ENCODE measurements at places on chromosomes 5 and 9.
A peak's percentile ranks its signal among the peaks of the same experiment; 100 is the strongest.

- no peak for DNase-seq
These were observed 9.3 kb downstream of the SH3RF2 start for GRCh38 chr5:145945620-145946111.

DNA sequence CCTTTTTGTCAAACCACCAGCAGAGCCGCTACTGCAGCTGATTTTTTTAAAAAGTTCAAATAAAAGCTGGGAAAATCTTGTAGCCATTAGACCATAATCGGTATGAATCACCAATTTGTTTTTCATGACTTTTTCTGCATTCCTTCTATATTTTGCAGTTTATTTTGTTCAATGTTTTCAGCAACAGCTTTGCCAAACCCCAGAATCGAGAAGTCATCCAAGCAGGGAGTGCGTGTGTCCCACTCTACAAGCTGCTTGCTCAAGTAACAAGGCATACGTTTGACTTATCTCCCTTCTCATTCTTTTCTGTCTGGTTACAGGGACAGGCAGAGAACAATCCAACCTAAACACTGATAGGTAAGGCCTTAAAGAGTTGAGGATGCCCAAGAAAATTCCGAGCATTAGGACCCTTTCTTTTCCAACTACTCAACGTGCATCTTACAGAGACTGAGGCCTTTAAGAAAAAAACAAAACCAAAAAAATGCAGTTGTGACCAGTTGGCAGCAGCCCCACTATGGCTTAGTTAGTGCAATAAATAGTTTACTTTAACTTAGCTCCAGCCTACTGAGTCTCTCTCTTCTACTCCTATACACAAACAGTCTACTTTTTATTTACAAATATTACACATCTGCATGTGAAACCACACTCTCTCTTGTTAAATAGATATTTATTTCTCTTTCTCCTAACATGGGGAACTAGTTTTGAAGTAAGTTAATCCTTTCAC lies 134.7 kb upstream of the SLIT3 start:
- no peak for DNase-seq

GRCh38 chr9:90893706-90894105 lies 92.1 kb downstream of the SYK start:
- no peak for DNase-seq

GRCh38 chr9:84791643-84792042 lies 122.1 kb downstream of the NTRK2 start:
- DNase-seq: no peak

DNA sequence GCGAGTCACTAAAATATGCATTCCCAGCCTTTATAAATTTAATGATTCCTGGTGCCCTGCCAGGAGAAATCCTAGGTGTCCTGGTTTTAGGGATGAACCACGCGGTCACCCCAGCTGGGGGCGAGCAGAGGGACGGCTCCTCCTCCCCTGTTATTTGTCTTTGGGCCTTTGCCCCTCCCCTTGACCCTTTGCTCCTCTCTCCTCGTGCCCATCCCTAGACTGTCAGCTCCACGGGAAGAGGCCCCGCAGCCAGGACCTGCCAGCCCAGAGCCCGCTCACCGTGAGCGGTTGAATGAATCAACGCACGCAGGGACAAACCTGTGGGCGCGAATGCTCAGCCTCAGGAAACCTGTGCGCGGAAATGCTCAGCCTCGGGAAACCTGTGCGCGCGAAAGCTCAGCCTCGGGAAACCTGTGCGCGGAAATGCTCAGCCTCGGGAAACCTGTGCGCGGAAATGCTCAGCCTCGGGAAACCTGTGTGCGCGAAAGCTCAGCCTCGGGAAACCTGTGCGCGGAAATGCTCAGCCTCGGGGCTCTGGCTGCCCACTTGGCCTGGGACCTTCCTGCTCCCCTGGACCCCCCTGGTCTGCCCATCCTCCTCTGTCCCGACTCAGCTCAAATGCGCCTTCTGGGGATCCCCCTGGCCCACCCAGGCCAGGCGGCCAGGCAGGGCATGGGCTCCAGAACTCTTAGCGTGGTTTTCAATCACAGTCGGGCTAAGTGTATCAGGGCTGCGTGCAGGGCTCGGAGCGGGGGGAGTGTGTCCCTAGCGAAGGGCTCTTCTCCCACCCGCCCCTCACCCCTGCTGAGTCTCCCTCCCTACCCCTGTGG lies 140.5 kb upstream of the COL5A1 start:
- DNase-seq: no peak

GRCh38 chr9:72013292-72013760 lies 47.1 kb downstream of the C9orf57 start:
- DNase-seq: no peak

DNA sequence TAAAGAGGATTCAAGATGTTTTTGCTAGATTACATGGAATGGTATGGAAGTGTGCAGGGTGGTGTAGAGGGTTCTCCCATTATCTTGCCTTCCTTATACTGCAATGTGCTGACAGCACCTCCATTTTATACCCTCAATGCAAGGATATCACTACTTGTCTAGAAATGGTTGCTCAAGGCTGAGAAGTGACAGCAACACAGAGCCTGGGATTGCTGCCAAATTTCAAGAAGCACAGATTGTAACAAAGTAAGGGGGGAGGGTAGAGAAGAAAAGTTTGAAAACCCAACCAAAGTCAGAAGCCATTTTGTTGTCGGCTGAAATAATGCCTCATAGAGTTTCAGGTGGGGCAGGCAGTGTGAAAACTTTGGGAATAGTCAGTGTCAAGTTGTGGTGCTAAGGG lies 29.8 kb downstream of the PCDHAC2 start:
- no peak for DNase-seq

- no peak for DNase-seq
These were observed 1944.6 kb upstream of the WWC1 start for GRCh38 chr5:166346726-166347374.

GRCh38 chr9:132311978-132312377 lies 42.8 kb downstream of the SETX start:
- no peak for DNase-seq

GRCh38 chr9:115522912-115523311 lies 405.0 kb upstream of the TNC start:
- no peak for DNase-seq

DNA sequence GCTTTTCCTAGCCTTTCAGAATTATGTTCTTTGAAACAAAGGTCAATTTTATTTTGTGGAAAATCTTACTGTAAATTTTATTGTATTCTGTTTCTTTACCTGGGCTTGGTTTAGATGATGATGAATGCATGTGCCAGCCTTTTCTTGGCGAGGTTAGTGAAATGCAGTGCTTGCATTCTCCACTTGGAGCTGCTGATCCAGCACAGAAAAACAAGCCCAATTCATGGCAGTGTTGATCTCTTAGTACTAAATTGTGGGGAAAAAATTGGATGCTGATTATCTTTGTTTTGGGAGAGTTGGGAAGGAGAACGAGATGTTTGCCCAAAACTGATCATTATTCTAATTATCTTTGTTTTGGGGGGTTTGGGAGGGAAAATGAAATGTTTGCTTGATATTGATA lies 3.7 kb downstream of the HABP4 start:
- no peak for DNase-seq

DNA sequence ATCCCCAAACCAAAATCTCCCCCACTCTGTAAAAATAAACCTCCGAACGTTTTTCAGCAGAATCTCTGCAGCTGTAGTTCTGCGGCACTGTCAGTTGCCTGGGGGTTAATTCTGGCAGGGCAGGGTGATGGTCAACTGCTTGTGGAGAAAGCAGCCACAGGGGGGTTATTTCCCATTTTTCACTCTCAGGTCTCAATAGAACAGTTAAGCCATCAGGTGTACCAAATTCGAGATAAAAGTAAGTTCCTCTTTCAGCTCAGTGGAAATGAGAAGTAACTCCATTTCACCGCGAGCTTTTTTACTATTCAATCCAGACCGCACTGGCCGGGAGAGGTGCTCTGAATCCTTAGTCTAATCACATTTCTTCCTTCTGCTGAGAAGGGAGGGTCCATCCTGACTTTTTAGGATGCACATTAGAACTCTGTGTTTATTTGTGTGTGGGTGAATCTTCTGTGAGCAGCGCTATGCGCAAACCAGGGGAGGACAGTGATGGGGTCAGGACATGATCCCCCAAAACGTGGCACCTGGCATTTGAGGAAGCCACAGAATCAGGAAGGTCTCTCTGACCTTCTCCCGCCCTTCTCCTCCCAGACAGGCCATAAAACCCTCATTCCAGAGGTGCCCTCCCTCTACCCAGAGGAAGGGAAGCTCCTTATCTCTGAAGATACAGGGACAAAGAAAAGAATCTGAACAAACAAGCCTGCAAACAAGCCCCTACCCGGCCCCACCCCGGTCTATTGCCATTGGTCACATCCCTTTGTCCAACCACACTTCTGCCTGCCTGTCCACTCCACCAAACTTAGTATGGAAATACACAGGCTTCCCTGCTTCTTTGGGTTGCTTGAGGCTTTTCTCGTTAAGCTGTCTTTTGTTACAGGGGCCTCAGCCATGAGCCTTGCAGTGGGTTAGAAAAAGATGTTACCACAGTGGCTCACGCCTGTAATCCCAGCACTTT lies 229.0 kb downstream of the ROR2 start:
- no peak for DNase-seq

DNA sequence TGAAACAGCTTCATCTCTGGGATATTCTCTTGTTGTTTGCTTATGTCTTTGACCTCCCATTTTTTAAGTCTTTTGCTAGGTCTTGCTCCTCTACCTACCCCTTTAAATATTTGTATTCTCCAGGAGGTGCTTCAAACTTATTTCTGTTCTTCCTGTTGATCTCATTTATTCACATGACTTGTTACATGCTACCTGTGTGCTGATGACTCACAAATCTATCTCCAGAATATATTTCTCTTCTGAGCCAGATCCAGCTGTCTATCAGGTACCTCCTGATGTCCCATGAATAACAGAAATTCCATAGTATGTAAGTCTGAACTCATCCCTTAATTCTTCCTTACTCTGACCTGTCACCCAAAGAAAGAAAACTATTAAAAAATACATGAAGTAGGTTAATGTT lies 11.0 kb downstream of the NIPBL start:
- DNase-seq: no peak

GRCh38 chr9:121141706-121142105 lies 60.0 kb downstream of the RAB14 start:
- DNase-seq: no peak

- DNase-seq: no peak
These were observed 211.2 kb downstream of the DAB2IP start for GRCh38 chr9:121862371-121863332.

DNA sequence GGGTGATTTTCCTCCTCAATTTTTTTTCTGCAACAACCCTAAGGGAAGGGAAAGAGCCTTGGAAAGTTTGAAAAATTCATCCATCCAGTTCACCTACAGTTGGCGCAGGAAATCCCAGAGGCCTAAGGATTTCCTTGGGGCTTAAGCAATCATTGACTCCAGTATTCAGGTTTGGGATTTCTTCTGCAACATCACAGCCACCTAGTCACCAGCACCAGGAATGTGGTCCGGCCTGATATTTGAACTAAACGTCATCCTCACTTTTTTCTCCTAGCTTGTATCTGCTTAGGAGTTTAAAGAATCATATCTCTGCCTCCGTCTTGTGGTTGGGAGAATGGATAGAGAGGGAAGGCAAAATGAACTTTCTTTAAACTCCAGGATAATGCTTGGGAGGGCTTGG lies 20.2 kb upstream of the TLE4 start:
- DNase-seq: no peak

DNA sequence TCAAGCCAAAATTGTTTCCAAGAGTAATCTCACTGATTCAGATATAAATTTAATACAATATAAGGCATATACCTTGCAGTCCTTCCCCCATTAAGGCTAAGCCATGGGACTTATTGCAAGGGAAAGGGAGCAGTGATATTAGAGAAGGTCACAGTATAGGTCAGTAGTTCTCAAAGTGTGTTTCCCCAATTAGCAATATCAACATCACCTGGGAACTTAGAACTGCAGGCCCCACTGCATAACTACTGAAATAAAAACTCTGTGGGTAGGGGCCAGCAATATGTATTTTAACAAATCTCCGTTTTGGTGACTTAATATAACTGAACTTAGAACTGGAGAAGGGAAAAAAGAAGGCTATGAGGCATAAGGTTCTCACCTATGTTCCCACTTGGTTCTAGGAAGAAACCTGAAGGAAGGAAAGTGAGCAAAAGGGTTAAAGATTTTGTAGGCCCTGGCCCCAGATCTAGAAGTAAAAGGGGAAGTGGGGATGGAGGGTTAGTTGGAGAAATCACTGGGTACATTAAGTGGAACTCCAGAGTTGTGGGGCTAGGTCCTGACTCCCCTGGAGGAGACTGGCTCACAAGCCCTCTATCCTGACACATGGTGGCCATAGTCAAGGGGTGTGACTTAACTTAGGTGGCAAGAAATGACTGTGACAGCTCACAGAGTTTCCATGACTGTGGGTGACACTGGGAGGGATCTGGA lies 40.7 kb downstream of the WDR36 start:
- DNase-seq: no peak

DNA sequence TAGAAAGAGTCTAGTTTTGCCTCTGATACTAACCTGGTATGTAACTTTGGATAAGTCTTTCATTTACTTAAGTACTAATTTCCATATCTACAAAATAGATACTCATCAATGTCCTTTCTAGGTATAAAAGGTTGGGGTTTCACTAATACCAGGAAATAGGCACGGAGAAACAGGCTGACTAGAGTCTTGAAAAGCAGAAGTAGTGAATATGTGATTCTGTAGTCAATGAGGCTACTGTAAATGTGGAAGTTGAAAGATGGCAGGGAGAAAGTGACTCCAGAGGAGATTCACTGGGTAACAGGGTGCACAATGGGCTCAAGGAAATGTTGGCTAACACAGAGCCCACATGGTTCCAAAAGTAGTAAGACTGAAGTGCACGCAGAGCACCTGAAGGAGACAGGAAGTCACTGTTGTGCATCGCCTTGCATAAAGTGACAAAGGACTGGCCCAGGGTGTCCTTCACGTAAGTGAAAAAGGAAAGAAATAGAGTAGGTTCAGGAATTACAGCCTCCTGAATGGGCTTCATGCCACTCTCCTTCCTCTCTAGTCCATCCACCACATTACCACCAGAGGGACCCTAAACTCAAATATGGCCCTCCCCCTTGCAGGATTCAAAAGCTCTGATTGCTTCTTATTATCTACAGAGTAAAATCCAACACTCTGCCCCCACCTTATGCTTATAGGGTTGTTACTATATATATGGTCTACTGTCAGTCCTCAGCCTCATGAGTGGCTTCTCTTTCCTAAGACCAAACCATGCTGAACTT lies 288.0 kb upstream of the SMARCA2 start:
- no peak for DNase-seq

GRCh38 chr9:125904155-125904851 lies 157.1 kb downstream of the PBX3 start:
- DNase-seq: no peak

DNA sequence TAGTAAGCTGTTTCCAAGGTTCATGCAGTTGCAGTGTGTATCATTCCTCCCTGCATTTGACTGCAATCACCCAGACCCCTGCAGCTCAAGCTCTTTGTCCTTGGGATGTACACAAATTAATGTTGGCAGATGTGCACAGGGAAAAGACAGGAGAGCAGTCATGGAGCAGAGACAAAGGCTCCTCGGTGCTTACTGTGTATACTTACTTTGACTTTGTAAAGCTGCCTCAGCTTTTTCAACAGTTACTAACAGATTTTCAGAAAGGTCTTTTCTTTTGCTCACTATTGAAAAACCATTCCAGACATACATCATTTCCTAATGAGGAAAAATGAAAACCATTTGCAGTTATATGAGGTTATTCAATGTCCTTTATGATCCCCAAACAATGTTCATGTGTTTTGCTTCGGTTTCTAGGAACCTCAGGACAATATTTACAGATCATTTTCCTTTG lies 124.9 kb downstream of the TTC39B start:
- peak; percentile 98 for DNase-seq

GRCh38 chr9:129161534-129161837 lies 16.6 kb downstream of the IER5L start:
- no peak for DNase-seq

All from NCI-H1930 (cell line).